ENCODE measurements at places on chromosomes 6 and 20.

DNA sequence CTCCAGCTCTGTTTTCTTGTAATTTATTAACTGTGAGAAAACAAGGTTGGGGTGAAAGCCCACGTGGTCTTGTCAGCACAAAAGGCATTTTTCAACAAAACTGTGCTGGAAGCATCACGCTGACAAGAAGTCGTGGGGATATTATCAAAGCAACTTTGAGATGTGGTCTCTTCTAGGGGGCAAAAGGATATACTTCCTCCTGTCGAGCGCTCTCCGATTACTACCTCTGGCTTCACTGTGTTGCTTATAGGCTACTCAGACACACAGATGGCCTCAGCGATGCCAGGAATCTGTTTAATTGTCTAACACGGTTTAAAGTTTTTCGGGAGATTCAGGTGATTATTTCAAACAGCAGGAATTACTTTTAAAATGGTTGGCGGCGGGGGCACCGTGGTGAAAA lies 275.9 kb upstream of the SOX4 start:
- no peak for DNase-seq

GRCh38 chr6:24738741-24739140 lies 19.8 kb upstream of the C6orf62 start:
- no peak for DNase-seq

DNA sequence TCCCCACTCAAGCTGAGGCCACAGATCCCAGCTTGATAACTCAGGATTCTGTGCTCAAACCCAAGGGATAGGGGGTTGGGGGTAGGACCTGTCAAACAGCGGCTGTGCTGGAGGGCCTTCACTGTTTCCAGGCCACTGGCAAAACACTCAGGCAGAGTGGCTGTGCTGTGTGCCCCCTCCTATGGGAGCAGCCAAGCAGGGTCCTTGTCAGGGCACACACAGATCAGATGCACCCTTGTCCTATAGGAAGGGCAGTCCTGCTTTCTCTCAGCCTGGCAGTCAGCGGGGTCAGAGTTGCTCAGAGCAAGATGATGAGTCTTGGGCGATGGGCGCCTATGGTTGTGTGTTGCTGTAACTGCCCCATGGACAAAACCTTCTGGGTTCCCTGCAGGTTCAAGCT lies 554.8 kb downstream of the TBC1D32 start:
- DNase-seq: no peak

- DNase-seq: no peak
Measured at GRCh38 chr6:106370639-106371038, 10.1 kb downstream of the CRYBG1 start.

- no peak for DNase-seq
Measured at GRCh38 chr20:36717657-36718056, 28.2 kb downstream of the NDRG3 start.

GRCh38 chr6:2641044-2641725 lies 109.5 kb downstream of the MYLK4 start:
- DNase-seq: no peak

- DNase-seq: no peak
Measured at GRCh38 chr6:48664826-48665225, 553.8 kb upstream of the PTCHD4 start.

- no peak for DNase-seq
Measured at GRCh38 chr20:17999566-17999965, 30.7 kb downstream of the MGME1 start.

DNA sequence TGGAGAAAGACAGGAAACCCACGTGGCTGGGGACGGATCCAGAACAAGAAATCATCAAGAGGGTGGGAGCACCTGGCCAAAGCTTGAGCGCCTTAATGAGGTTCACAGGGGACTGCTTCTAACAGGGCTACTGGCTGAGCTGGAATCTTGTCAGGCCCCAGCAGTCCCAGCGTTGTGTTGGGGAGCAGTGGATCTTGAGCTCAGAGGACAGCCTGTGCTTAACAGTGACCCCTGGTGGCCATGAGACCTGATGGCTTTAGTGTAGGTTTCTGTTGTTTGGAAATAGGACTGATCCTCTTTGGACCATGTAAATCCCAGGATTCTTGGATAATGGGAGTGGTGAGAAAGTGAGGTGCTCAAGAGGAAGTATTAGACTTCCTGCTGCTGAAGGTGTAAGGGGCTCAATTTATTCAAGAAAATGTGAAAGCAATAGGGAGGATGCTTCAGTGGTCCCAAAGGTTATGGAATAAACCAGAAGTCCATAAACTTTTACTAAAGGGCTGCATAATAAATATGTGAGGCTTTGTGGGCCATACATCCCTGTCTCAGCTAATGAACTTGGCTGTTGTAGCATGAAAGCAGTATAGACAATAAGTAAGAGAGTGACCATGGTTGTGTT lies 216.2 kb downstream of the NFATC2 start:
- peak; percentile 77 for DNase-seq

- peak; percentile 61 for DNase-seq
Measured at GRCh38 chr20:47677635-47678453, 107.4 kb downstream of the SULF2 start.

GRCh38 chr20:57568088-57568896 lies 7.4 kb downstream of the PCK1 start:
- no peak for DNase-seq

DNA sequence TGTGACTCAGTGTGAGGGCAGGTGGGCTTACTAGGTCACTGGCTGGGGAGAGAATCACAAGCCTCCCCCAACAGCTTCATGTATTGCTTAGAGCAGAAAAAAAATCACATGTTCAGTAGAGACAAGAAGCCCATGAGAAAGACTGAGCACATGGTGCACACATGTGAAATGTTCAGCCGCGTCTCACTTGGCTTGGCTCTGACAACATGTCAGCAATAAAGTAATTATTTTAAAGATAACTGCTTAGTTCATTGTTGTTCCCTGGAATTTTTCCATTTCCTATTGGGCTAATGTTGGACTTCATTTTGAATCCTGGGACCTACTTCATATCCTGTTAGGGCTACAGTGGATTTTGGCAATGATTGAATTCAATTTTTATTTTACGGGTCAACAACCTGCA lies 222.6 kb downstream of the C6orf118 start:
- DNase-seq: no peak

GRCh38 chr6:23243854-23244253 lies 674.5 kb downstream of the HDGFL1 start:
- DNase-seq: no peak

GRCh38 chr6:30175765-30176164 lies 12.4 kb downstream of the TRIM15 start:
- DNase-seq: no peak

- DNase-seq: no peak
Measured at GRCh38 chr20:931401-931800, 15.3 kb upstream of the ANGPT4 start.

DNA sequence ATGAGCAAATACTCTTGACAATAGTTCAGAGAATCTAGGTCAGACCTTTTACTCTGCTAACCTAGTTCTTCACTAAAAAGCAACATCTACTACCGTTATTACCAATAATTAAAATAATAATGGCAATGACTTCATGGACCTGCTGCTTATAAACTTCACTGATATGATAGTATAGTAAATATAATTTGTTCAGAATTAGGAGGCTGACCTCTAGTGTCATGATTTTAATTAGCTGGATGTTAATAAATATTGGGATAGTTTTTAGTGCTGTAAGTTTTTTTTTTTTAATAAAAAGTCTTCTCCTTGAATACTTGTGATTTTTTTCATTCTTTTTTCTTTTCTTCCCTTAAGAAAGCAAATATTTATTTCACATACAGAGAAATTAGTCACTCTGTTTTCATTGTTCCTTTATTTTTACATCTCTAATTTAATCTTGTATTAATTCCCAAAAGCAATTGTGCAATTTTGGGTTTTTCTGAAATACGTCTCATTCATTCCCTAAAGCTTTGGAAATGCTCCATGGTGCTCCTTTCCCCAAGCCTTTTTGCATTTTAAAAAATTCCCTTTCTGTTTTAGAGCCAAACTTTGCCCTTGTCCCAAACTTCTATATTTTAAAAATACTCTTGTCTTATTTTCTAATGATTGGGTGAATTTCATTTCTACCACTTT lies 46.6 kb upstream of the UST start:
- no peak for DNase-seq

- DNase-seq: no peak
Measured at GRCh38 chr20:32523613-32524213, 61.4 kb downstream of the NOL4L start.

DNA sequence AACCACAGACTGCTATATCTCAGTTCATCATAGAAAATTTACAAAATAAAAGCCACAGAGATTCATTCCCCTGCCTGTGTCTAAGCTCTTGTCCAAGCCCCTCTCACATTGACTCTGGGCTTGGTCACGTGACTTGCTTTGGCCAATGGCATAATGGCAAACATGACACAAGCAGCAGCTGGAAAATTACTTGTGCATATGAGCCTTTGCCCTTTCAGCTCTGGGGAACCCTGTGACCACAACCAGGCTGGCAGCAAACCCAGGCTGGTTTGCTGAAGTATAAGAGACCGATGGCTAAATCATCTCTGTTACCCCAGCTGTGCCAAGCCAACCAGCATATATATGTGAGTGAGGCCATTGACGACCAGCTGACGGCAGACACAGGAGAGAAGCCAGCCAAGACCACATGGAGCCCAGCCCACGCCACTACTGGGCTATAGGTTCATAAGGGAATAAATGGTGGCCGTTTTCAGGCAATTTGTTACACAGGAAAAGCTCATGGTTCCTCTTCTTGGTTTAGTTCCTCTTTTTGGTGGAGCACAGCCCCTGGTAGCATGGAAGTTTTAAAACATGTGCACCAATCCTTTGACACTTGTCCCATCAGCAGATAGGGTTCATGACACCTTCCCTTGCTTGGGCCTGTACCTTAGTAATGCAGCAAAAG lies 31.8 kb upstream of the RSPO4 start:
- no peak for DNase-seq

GRCh38 chr6:41278699-41279405 lies 7.6 kb downstream of the TREM1 start:
- DNase-seq: peak; percentile 82

GRCh38 chr6:150001295-150002008 lies 23.9 kb downstream of the RAET1L start:
- no peak for DNase-seq

DNA sequence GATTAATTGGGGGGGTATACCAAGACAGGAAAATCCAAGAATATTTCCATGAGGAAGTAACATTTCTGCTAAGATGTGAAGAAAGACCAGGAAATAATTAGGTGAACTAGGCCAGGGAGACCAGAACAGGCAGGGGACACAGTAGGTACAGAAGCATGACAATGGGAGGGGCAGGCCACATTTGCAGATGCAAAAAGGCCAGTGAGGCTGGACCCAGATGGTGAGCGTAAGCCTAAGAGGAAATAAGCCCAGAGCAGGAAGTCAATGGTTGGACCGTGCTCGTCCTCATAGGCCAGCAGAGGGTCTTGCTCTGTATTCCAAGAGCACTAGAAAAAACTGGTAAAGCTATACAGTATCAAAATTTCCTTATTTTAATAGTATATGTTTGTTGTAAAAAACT lies 9.4 kb downstream of the CEP162 start:
- no peak for DNase-seq

DNA sequence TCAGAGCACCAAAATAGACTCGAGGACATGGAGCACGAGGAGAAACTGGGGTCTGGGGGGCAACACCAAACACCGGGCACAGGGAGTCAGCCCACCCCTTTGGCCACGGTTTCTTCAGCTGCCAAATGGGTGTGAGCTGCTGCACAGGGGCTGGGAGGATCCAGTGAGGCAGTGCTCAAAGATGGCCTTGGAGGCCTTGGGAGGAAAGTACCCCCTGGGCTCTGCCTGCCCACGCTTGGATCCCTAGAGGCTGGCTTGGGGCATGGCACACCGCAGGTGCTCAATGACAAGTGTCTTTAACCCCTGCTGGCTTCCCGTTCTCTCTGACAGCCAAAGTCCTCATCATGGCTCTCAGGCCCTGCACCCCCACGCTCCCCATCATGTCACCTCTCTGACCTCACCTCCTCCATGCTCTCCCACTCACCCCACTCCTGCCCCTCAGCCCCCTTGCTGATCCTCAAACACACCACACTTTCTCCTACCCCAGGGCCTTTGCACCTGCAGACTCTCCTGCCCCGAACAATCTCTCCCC lies 190.3 kb downstream of the ANKRD60 start:
- no peak for DNase-seq

- DNase-seq: no peak
Measured at GRCh38 chr6:159966339-159966738, 2.5 kb upstream of the IGF2R start.

DNA sequence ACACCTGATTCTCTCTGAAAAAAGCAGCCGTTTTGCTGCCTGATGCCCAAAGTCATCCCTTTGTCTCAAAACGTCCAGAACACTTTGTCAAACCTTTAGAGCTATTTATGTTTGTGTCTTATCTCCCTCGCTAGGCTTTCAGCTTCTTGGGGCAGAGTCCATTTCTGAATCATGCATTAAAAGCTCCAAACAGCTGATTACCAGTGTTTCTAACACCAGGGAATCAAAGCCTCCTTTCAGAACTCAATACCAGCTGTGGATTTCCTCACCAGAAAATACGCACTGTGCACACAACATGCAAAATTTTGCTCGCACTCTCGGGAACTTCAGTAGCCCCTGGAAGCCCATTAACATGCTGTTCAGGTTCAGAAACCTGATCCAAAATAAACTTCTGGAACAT lies 333.3 kb downstream of the HACE1 start:
- no peak for DNase-seq

DNA sequence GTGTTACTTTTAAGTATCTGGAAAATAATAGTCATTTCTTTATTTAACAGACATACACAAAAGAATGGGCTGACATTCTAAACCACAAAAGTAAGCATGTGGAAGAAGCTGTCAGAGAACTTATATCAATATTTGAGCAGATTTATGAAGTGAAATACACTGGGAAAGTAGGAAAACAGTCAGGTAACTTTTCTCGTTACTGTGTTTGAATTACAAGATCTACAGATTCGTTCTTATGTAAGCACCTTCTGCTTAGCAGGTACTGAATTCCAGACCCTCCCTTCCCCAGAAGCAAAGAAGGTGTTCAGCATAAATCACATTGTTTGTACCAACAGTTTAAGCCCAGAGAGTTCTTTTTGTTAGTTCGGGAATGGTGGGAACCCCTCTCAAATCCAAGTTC lies 88.0 kb downstream of the DNAH8 start:
- no peak for DNase-seq

DNA sequence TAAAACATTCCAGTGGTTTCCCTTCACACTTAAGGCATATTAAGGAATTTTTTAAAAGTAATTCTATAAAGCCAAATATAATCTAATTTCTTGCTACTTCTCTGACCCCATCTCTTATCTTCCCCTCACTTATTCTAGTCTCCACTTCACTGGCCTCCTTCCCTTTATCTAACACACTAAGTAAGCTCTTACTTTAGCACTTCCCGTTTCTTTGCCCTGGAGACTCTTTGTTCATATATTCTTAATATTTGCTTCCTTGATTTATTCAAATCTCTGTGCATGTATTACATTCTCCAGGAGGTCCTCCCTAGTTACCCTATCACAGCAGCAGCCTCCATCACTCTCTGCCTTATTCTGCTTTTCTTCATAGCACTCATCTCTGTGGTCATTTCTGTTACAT lies 20.3 kb downstream of the GTPBP2 start:
- DNase-seq: no peak

DNA sequence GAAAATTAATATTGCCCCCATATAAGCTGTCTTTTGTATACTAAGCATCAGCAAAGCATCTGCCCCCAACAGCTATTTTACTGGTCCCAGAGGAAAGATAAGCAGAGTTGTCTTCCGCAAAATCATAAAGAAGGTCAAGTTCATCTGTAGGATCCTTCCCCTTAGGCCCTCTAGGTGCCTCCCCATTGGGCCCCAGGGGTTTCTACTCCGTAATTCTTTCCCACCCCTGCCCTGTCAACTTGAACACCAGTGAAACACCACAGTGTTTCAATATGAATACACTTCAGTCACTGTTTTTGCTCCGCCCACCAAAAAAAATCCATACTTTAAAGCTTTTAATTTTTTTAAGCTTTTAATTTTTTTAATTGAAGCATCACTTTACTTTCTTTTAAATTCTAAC lies 159.2 kb downstream of the ATXN1 start:
- no peak for DNase-seq
